ENCODE measurements at places on chromosomes 13 and 19.

GRCh38 chr19:47240556-47240955 lies 9.6 kb upstream of the BBC3 start:
- no peak for DNase-seq

- no peak for DNase-seq
Observed at GRCh38 chr19:12162513-12162881, 399 bp upstream of the ZNF136 start.

DNA sequence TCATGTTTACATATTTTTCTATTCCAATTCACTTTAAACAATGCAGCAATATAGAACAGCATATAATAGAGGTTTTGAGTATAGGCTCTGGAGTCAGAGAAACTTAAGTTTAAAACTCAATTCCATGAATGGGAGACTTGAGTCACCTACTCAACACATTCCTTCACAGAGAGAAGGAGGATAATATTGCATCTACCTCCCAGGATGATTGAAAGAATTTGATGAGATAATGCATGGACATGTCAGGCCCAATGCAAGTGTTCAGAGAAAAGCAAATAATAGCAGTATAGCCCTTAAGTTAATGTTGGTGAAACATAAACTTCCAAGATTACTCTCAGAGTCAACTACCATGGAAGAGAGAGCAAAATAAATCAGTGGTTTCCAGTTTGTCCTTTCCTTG lies 170.2 kb downstream of the DCLK1 start:
- DNase-seq = no peak

GRCh38 chr19:3985643-3986259 lies 488 bp upstream of the EEF2 start:
- DNase-seq = no peak

GRCh38 chr19:49932731-49933131 lies 3.4 kb upstream of the NUP62 start:
- no peak for DNase-seq

GRCh38 chr19:4013886-4014540 lies 6.5 kb downstream of the PIAS4 start:
- DNase-seq = no peak

GRCh38 chr19:728011-728410 lies 19.3 kb downstream of the PALM start:
- no peak for DNase-seq
